Breast epithelium (tissue), 4 donors: ENCODE measurements at places on chromosomes 1 and 21. TPM values are rescaled to one million over a fixed set of nuclear protein-coding genes. Genes with fewer than 3 reads are reported as not detected.

Gene KLF17
- total RNA-seq = not detected

GRCh38 chr1:3029481-3029961 lies 8.3 kb downstream of the ACTRT2 start:
- peak; percentile 43 for DNase-seq

- no peak for DNase-seq
Observed at GRCh38 chr21:19475525-19475924, 1071.9 kb upstream of the TMPRSS15 start.

DNA sequence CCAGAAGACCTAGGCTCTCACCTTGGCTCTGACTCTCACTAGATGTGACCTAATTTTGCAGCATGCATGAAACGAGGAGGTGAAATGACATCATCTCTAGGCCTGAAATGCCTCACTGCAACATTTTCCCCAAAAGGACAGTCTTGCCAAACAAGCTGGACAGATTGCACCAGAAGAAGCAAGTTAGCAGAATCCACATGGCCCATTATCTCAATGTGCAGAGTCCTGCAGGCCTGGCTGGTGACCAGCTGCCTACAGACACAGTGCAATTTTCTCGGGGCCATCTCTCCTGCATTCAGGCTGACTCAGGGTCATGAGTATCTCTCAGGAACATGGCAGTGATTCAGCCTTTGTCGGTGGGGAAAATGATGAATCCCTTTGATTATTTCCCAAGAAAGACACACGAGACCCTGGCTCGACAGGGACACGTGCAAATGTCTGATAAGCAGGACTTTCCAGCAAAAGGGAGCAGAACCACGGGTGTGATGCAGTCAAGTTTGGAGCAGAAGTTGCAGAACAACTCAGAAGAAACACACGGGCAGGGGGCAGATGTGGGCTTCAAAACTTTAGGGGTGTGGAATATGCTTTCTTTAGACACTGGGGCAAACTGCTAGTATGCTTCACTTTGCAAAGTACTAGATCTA lies 38.7 kb downstream of the TRIM67 start:
- no peak for DNase-seq

Gene TMEM81
- total RNA-seq = 3.2 TPM

DNA sequence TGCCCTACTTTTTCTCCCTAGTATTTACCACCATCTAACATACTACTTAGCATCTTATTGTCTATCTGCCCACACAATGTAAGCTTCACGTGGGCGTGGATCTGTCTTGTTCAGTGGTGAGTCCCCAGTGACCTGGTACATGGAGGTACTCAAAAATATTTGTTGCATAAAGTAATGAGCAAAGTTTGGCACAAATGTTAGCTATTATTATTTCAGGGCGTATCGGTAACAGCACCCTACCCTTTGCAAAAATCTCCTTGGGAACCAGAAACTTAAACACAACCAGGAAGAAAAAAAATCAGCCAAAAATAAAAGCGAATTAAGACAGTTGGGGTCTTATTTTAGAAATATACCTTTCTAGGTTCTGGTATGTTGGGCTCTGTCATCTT lies 454 bp upstream of the NENF start:
- no peak for DNase-seq

Gene NBPF14
- 41.9 TPM for total RNA-seq
